ENCODE measurements at places on chromosomes 12 and 14.

DNA sequence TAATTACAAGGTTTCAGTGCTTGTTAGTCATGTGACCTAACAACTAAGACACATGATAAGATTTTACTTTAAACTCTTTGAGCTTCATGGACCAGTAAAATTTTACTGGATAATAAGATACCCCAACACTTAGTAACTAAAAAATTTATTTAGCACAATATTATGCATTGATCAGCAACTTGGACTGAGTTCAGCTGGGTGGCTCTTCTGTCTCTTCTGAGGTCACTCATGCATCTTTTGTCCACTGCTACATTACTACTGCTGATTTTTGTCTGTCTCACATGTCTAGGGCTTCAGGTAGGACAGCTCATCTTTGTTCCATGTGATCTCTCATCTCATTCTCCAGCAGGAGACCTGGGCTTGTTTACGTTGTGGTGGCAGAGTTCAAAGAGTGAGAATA lies 370.2 kb upstream of the TMTC1 start:
- DNase-seq: no peak

GRCh38 chr14:81839056-81839455 lies 305.4 kb upstream of the SEL1L start:
- DNase-seq: no peak

GRCh38 chr12:104122298-104122697 lies 15.7 kb downstream of the NFYB start:
- DNase-seq: no peak

GRCh38 chr14:38073641-38074040 lies 134.1 kb upstream of the SSTR1 start:
- no peak for DNase-seq

GRCh38 chr14:101358320-101359125 lies 202.8 kb upstream of the DIO3 start:
- DNase-seq: no peak

- DNase-seq: no peak
These were observed 40.7 kb upstream of the TCL1B start for GRCh38 chr14:95645389-95645996.

- DNase-seq: no peak
These were observed 1.6 kb downstream of the MGAT4C start for GRCh38 chr12:86254399-86255107.

DNA sequence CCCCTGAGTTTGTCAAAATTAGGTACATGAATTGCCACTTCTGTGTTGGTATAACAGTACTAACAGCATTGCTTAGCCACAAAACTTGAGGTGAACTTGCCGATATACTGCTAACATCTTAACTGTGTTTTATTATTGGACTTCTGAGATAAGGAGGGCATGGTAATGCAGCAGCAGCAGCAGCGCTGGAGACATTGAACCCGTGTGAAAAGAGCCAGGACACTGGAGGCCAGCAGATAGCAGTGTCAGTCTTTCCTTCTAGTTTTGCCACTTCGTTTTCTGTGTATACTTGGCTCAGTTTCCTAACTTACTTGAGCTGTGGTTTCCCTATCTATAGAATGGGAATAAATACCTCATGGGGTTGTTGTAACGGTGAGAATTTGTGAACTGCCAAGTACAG lies 82.7 kb downstream of the KTN1 start:
- DNase-seq: no peak

GRCh38 chr12:3713947-3714346 lies 39.0 kb downstream of the CRACR2A start:
- no peak for DNase-seq

DNA sequence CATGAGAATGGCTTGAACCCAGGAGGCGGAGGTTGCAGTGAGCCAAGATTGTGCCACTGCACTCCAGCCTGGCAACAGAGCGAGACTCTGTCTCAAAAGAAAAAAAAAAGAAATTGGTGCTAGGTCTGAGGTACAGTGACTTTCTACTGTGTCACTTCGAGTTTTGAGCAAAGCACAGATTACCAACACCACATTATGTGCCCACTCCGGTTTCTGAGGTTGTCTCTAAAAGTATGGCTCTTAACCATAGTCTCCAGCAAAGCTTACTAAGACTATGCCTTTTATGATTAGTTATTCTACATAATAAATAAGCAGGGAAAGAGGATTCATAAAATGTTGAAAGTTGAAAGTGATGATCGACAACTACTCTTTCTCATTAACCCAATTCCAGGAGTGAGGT lies 8.0 kb downstream of the RBM23 start:
- no peak for DNase-seq

GRCh38 chr12:31923063-31923412 lies 36.2 kb upstream of the RESF1 start:
- no peak for DNase-seq

- no peak for DNase-seq
These were observed 535.2 kb downstream of the BCL11B start for GRCh38 chr14:98736701-98737338.

DNA sequence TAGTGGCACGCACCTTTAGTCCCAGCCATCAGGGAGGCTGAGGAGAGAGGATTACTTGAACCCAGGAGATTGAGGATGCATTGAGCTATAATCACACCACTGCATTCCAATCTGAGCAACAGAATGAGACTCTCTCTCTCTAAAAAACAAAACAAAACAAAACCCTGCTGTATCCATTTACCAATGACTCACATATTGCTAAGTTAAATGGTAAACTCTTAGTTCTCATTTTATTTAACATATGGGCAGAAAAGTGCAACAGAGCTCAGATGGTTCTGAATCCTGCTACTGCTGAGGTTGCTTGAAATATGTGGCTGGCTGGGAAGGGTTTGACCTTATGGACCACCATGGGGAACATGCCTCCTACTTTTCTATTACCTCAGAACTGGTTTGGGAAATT lies 33.7 kb upstream of the CCNT1 start:
- no peak for DNase-seq

- no peak for DNase-seq
These were observed 7.7 kb upstream of the PPTC7 start for GRCh38 chr12:110590806-110591326.

- DNase-seq: no peak
These were observed 54.2 kb downstream of the CCNK start for GRCh38 chr14:99535448-99535847.
